Endothelial cell (in vitro differentiated cells): ENCODE measurements at places on chromosomes 6 and 20.

- H3K27me3 ChIP-seq = peaks cover 9% of the 10 kb centered on the region
- no peak overlapping the region for H3K27ac ChIP-seq
- no peak overlapping the region for H3K4me3 ChIP-seq
- peaks cover 3% of the 10 kb centered on the region for H3K36me3 ChIP-seq
- no peak for DNase-seq
- peaks cover 11% of the 10 kb centered on the region for H3K4me1 ChIP-seq
These were observed 3.1 kb upstream of the RRBP1 start for GRCh38 chr20:17685168-17685567.

DNA sequence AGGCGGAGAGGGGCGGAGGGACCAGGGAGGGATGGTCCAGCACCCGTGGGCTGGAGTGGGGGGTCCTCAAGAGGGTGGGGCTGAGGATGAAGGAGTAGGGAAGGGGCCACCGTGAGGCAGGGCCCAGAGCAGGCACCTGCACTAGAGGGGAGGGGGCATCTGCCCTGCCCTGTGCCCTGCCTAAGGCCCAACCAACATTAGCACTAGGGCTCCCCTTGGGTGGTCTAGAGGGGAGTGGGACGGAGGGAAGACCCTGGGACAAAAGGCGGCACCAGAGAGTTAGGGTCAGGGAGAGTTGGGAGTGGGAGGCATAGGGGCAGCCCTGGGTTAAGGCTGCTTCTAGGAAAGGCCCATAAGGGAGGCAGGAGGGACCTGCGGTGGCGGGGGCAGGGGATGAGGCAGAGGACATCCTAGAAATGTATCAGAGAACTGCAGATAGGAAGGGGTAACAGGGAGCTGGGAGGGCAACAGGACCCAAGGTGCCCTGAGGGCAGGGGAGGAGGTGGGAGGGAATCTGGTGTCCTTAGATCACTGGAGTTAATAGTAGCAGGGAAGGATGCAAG, 24.5 kb downstream of the HLA-F start:
- peak overlapping the region; percentile 96 for H3K4me3 ChIP-seq
- no peak overlapping the region for H3K27ac ChIP-seq
- peaks cover 23% of the 10 kb centered on the region for H3K4me1 ChIP-seq
- peaks cover 22% of the 10 kb centered on the region for H3K27me3 ChIP-seq

- no peaks in the 10 kb centered on the region for H3K36me3 ChIP-seq
- no peak overlapping the region for H3K4me3 ChIP-seq
- H3K27me3 ChIP-seq = peaks cover 15% of the 10 kb centered on the region
- H3K4me1 ChIP-seq = peaks cover 60% of the 10 kb centered on the region
- no peak for DNase-seq
These were observed 60.4 kb upstream of the SNX9 start for GRCh38 chr6:157762636-157763035.

- H3K27me3 ChIP-seq = peaks cover 19% of the 10 kb centered on the region
- H3K4me3 ChIP-seq = peak overlapping the region; percentile 83
- H3K36me3 ChIP-seq = peaks cover 63% of the 10 kb centered on the region
- no peak for DNase-seq
- H3K4me1 ChIP-seq = peaks cover 36% of the 10 kb centered on the region
- H3K27ac ChIP-seq = no peak overlapping the region
These were observed 116.8 kb downstream of the PREX1 start for GRCh38 chr20:48711044-48711428.

- H3K27me3 ChIP-seq = no peaks in the 10 kb centered on the region
- peaks cover 27% of the 10 kb centered on the region for H3K36me3 ChIP-seq
- H3K27ac ChIP-seq = no peak overlapping the region
- peaks cover 10% of the 10 kb centered on the region for H3K4me1 ChIP-seq
These were observed 14.1 kb downstream of the MOCS1 start for GRCh38 chr6:39920157-39920556.

DNA sequence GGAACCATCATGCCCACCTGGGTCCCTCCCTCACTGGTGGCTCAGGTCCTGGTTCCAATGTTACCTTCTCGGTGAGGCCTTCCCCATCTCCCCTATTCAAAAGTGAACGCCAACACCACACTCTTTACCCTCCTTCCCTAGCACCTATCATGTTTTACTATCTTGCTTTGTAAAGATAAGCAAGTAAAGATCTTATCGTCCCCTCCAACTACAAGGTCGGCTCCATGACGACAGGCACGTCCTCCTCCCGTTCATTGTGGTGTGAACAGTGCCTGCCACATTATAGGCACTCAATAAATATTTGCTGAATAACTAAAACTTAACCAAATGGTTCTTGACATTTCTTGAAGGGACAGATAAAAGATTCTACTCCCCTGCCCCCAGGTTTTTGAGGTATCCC, 147.1 kb downstream of the PREX1 start:
- peaks cover 9% of the 10 kb centered on the region for H3K27me3 ChIP-seq
- H3K36me3 ChIP-seq = peaks cover 51% of the 10 kb centered on the region
- no peak overlapping the region for H3K4me3 ChIP-seq
- DNase-seq = no peak
- H3K27ac ChIP-seq = no peak overlapping the region

DNA sequence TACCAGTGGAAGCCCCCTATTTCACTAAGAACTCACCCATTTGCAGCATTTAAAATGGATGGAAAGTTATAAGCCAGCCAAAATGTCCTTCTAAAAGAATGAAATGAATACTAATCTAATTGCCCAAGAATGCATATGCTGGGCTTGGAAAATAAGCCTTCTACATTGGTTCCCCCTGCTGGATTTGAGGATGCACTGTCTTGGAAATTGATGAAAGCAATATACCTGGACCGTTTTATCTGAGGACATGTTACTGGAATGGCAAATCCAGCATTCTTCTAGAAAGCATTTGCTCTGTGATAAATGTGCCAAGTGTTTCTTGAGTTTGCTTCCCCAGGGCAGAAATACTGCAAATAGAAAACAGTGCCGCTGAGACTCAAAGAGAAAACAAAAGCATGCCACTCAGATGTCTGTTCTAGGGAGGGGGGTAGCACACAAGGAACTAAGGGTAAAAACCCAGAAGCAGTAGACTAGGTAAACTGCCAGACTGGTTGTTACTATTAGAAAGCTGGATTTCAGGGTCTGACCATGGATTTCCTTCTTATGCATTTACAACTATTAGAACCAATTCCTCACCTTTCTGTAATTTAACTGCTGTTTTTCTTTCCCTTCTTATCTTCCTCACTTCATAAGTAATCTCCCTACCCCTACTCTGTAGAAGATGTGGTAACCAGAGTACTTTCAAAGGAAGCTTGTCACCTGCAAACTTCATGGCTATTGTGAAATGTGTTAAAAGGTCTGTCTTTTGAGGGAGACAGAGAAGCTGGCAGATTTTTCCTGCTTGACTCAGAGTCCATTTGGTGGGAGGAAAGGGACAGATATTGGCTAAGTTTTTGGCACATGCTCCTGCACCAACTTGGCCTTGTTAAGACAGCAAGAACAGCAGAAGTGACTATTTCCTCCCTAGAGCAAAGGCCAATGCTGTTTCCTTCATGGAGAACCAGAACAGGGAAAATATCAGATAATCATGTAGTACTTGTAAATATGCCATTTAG, 642.6 kb downstream of the KIF16B start:
- H3K4me3 ChIP-seq = no peak overlapping the region
- peak overlapping the region; percentile 17 for H3K27ac ChIP-seq
- H3K36me3 ChIP-seq = no peaks in the 10 kb centered on the region
- no peak for DNase-seq

- peaks cover 5% of the 10 kb centered on the region for H3K27me3 ChIP-seq
- H3K27ac ChIP-seq = peak overlapping the region; percentile 28
- H3K36me3 ChIP-seq = peaks cover 11% of the 10 kb centered on the region
- H3K4me1 ChIP-seq = peaks cover 8% of the 10 kb centered on the region
These were observed 85.6 kb downstream of the QKI start for GRCh38 chr6:163500105-163500504.

DNA sequence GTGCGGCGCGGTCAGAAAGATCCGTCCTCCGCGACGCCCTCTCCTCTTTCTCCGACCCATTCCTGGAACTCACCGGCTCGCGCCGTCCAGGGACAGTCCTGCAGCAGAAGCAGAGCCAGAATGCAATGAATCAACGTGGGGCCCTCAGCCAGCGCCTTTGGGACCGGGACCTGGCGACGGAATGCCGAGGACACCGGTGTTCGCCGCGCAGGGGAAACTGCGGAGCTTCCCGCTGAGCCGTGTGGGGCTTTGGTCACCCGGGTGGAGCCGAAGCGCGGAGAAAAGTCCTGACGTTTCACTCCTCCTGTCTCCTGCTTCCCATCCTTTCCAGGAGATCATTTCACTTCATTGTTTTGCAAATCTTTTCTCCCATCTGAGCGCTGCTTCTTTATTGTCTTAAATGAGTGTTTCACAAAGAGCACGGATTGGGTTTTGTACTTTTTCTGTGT, 26.5 kb downstream of the ULBP1 start:
- H3K4me1 ChIP-seq = peaks cover 18% of the 10 kb centered on the region
- H3K36me3 ChIP-seq = no peaks in the 10 kb centered on the region
- DNase-seq = no peak
- H3K27me3 ChIP-seq = peaks cover 47% of the 10 kb centered on the region
- peak overlapping the region; percentile 82 for H3K4me3 ChIP-seq

DNA sequence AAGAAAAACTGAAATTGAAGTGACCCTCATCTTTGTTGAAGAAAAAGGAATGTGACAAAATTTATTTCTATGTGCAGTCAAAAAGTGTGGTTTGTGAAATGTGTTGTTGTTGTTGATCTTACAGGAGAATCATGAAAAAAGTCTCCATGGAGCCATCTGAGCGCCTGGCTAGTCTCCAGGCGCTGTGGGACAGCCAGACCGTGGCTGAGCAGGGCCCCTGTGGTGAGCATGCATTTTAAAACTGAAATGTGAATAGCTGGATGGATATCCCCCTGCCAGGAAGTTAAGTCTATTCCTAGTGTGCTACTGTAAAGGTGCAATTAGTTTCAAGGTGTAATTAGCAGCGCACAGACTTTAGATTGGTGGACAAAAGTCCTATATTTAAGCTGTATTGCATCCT, 170.6 kb downstream of the CARMIL1 start:
- peak overlapping the region; percentile 49 for H3K27ac ChIP-seq
- no peak for DNase-seq
- H3K36me3 ChIP-seq = peaks cover 20% of the 10 kb centered on the region
- H3K27me3 ChIP-seq = no peaks in the 10 kb centered on the region
- H3K4me3 ChIP-seq = no peak overlapping the region

DNA sequence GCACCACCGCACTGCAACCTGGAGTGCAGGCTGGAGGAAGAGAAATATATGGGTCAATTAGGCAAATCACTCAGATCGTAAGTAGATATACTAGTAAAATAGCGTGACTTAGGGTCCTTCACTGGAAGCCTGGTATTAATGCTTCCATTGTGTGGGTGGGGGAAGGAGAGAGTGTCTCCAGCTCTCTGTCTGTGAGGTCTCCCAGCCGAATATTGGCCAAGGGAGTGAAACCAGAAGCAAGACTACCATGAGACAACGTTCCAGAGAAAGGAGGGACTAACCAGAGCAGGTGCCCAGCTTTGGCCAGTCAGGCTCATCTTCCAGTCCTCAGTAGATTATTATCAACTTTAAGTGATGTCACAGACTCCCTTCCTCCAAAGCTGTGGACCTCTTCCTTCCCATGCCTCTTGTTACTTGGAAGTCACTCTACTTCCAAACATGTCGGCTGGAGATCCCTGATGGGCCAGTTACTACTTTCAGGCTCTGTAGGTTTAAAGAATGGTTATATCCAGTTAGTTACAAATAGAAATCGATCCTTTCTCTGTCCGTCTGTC, 28.8 kb downstream of the MTHFD1L start:
- no peak for DNase-seq
- H3K36me3 ChIP-seq = peaks cover 24% of the 10 kb centered on the region
- no peak overlapping the region for H3K27ac ChIP-seq
